ENCODE measurements at places on chromosomes 7 and 10.

DNA sequence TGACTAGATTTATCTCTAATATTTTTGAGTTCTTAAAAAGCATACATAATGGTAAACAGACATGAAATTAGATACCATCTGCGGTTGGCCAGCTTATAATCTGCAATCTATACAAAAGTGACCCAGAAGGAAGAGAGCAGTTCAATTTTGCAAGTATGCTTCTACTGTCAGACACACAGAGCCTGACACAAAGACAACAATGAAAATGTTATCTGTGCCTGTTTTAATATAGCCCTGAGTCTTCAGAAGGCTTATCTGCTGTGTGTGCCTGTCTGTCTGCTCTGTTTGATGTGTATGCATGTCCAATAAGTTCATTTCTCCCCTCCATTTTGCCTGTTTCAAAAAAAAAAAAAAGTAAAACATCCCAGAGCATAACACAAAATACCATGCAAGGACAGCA is 73.3 kb upstream of the FHIP2A start:
- no peak for DNase-seq

DNA sequence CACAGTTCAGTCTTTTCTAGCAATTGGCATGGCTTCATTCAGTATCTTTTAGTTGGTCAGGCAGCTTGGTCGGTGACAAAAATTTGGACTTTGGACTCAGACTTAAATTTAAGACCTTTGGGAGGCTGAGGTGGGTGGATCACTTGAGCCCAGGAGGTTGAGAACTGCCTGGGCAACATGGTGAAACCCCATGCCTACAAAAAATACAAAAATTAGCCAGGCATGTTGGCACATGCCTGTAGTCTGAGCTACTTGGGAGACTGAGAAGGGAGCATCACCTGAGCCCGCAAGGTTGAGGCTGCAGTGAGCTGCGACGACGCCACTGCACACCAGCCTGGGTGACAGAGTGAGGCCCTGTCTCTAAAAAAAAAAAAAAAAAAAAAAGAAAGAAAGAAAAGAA is 19.5 kb upstream of the ITPRID1 start:
- no peak for DNase-seq

DNA sequence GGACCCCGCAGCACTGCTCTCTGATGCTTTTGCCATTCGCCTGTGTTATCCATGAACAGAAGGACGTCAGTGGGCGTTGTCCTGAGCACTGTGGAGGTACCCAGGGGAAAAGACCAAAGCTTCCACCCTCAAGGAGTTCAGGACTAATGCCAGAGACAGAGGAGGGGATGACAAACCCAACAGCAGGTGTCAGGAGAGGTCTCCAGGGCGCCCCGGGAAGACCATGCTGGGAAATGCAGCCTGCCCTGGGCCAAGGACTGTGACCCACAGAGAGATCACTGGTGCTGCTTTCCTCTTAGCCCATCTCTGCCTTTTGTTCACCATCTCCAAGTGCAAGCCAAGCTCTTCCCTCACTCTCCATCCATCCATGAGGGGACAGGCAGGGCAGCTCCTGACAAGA is 166.8 kb upstream of the PFKP start:
- no peak for DNase-seq

- no peak for DNase-seq
Measured at GRCh38 chr10:61120805-61121204, 176.8 kb upstream of the RHOBTB1 start.
